T47D (cell line): ENCODE measurements at places on chromosomes 16 and 17.

DNA sequence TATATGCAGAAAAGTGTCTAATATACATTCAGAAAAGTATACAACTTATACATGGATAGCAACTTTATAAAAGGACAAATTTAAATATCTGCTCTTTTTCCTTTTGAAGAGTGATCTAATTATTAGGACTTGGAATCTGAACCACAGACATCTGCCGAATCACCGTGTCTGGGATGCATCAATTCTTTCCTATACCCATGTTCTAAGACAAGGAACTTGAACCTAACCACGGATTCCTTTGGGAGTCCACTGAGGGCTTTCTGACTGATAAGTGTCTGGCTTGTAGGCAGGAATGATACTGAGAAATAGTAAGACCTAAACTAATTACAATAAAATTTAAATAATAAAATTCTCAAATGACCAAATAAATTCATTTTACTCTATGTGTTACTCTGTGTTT lies 54.2 kb downstream of the NDEL1 start:
- no peak for DNase-seq

DNA sequence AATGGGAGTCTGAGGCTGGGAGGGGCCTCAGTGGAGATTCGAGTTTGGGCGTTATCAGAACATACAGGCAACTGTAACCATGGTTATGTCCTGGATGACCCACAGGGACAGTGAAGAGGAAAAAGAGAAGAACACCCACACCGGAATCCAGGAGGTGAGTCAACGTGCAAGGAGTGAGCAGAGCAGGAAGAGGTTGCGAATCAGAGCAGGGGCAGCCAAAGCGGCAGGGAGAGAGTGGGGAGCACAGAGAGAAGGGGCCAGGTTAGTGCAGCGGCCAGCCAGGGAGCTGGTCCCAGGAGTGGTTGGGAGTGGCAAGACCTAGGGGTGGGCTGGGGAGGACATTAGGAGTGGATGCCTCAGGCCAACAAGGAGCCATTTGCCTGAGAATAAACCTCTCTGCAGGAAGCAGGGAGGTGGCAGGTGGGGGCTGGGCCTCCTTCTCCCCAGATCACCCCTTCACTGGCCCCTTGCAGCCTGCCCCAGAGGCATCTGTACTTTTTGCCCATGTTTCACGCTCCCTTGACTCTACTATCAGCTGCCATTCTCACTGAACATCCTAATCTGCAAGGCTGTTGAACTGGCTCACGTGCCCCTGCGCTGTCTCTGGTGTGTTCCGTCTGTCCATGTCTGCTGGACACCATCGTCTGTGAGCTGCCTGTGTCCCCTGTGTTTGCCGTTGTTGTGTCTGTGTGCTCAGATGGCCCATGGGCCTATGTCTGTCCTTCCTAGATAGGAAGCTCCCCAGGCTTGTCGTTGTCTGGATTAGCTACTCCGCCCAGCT lies 5.1 kb downstream of the KRT13 start:
- DNase-seq = no peak

- DNase-seq = no peak
Measured at GRCh38 chr17:40697297-40697696, 6.3 kb downstream of the KRT24 start.

DNA sequence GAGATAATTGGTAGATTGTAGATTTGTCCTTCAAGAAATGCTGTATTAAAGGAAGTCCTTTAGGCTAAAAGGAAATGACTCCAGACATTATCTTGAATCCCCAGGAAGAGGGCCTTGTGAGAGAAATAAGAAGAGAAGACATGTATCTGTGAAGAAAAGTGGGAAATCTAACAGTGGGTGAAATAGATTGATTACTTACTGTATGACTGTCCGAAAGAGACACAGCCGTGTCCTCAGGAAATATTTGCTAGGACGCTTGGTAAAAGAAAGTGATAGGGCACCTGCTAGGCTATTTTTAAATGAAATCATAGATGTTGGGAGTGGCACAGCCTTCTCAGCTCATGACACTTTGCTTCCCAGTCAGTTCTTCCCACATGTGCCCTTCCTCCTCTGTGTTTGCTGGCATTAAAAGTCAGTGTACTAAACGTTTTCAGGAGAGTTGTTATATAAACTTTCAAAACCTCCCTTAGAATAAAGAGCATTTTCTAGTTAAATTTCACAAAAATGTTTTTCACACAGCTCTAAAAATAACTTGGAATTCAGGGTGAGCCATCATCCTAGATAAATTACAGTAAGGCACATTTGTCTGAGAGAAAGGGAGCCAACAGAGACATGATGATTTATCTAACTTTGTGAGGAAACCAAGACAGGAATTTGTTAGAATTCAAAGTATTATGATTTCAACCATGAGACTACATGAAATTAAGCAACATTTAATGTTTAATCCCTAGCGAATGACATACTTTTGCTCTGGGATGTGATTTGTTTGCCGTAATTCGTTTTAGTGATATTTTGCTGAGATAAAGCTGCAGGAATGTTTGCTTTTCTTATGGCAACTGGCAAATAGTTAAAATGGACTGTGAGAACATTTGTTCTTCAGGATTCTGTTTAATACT lies 35.0 kb downstream of the DHRS7B start:
- no peak for DNase-seq

- DNase-seq = no peak
Measured at GRCh38 chr17:70080541-70081347, 5.7 kb downstream of the KCNJ16 start.
